Femur (tissue), 1 donor: ENCODE measurements at places on chromosomes 7 and 10.

DNA sequence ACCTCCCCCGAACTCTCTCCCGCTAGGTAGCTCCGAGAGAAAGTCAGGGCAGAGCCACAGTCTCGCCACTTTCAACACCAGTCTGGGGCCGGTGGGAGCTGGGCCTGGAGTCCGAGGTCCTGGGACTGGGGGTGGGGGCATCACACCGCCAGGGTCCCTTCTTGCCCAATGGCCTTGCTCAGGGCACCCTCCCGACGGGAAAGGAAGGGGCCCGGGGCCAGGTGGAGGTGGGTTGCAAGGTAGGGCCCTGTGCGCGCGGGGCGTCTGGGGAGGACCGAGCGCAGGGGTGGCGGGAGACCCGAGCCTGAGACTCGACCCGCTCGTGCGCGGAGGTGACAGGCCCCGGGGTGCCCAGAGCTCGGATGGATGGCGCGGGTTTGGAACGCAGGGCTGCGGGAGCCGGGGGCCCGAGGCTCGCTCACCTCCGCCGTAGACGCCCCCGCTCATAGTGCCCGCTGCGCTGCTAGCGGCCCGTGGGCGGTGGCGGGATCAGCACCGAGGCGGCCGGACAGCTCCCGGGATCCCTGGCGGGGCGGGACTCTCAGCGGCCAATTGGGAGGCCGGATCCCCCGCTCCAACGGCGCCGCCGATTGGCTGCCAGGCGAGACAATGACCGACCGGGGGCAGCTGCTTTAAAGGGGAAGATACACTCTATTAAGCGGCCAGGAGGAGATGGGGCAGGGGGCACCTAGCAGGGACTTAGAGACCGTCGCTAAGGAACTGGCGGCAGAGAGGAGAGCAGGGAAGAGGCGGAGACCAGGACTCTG is at the start of gene ACTL6B:
ACTL6B (minus strand) TSS at position 541 of the 767 bp plus-strand sequence; CDS start at position 447, 94 bp downstream.
- DNase-seq = peak; percentile 82

DNA sequence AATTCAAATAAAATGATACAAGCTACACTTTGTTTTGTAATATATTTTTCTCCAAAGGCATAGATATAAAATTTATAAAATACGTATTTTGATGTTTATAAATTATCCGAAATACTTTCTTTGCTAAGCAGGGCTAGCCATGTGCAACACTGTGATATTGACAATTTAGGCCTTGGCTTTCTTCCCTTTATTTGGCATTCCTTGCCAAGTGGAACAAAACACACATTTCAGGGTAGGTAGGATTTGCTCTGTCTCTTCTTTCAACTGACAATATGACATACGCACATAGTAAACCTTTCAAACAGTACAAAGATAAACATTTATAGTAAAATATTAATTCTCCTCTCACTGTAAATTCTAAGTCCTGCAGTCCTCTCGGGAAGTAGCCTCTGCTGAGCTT is 103.3 kb upstream of the POT1 start:
- no peak for DNase-seq

DNA sequence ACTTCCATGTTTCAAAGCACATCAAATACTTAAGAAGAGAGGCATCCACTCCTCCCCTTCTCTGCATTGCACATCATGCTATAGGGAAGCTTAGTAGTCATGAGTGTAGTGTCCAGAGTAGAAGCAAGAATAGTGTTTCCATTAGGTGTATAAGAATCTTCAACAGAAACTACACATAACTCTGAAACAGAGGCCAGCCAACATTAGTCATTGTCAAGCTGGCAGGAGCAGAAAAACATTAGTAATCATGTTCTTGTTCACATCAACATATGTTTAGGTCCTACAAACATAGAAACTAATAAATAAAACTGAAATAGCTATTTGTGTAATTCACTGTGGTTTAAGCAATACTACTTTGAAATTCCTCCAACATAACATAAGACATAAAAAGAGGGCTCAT is 370.2 kb downstream of the PPP1R3A start:
- DNase-seq = no peak

- DNase-seq = no peak
Measured at GRCh38 chr7:106534271-106534846, 126.6 kb downstream of the CCDC71L start.

DNA sequence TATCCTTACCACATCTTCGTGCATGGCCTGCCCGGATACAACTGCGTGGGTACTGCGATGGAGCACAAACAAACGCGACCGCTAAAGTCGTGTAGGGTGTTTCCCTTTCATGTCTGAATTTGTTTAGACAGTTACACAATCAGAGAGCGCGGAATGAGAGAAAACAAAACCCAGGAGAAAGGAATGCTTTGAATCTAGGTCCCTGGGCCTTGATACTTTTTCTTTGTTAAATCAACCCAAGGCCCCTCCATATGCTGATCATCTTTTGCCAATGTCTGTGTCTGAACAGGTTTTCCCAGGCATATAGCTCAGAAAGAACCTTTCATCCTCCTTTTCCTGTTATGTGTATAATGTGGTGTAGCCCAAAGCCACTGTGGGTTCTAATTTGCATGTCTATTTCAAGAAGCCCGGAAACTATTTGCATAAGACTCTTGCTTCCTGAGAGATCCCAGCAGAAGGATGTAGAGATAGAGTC is 145.8 kb downstream of the FRMD4A start:
- DNase-seq = no peak

GRCh38 chr7:2730846-2731770 is 43.1 kb downstream of the AMZ1 start:
- DNase-seq = peak; percentile 14

- DNase-seq = no peak
Measured at GRCh38 chr7:150972741-150973140, 5.4 kb downstream of the KCNH2 start.

DNA sequence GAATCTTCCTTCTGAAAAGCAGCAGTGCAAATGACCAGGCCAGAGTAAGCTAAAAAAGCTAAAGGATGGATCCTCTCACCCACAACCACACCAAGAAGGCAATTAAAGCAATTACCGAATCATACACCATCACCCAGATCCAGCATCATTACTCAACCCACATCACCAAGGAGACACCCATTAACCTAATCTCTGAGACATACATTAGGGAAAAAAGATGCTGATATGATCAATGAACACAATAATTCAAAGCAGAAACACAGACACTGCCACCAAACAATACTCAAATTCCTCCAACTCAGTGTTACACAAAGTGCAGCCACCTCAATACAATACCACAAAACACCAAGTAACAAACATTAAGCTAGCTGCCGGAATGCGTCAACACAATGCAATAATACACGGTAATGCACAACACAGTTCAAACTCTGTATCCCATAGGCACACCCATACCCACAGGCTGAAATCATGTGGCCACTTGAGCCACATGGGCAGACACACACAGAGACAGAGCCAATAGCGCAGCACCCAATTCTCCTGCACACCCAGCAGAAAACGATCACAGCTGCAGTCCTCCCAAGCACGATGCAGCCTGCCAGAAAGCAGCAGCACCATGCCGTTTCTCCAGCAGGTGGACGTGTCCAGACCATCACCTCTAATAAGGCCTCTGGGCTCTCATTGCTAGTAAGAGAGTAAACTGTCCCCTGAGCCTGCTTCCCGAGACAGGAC is 21.5 kb downstream of the PAX2 start:
- no peak for DNase-seq

GRCh38 chr10:75117995-75118394 is 6.5 kb downstream of the SAMD8 start:
- no peak for DNase-seq

GRCh38 chr10:17344206-17344605 is 110.2 kb downstream of the ST8SIA6 start:
- DNase-seq = no peak

- no peak for DNase-seq
Measured at GRCh38 chr7:32022966-32023365, 47.2 kb downstream of the PDE1C start.

DNA sequence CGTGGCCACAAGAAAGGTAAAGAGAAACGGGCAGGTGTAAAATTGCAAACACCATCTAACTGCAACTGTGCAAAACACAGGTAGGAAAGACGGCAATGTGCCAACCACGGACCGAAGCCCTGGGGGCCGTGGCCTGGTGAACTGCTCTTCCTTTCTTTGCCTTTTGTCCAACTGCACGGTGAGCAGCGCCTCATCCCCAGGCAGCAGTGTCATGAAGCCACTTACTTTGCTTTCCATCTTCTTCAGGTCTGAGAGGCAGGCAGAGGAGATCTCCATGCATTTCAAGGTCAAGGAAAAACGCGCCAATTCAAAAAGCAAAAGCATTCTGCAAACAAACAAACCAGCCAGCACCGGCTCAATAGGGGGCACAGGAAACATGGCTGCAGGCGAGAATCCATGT is 12.9 kb downstream of the CFAP46 start:
- DNase-seq = no peak

DNA sequence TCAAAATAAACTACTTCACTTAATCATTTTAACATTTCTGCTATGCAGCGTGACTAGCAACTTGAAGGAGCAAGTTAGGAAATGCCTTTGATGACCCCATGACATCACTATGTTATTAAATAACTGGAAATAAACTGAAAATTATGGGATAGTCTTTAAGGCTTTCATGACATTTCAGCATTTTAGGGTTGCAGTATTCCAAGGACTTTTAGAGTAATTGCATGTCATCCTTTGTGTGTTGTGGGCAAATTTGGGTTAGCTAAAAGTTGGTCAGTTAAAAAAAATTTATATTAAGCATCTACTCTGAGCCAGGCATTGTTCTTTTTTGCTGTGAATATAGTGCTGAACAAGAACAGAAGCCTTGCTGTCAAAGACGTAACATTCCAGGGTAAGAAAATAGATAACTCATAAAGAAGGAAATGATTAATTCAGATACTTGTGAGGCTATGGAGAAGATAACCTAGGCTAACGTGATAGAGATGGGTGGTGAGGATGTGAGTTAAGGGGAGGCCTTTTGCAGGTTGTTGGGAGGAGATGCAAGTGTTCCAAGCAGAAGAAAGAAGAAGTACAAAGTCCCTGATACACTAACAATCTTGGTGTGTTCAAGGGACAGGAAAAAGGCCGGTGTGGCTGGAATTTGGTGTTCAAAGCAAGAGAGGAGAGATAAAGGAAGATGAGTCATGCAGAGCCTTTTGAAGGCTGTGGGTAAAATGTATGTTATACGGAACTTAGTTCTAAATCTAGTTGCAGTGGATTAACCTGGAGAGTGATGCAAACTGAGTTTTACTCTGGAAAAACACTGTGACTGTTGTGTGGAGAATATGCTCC is 610.2 kb downstream of the AUTS2 start:
- no peak for DNase-seq

GRCh38 chr10:80463868-80464267 is 9.8 kb downstream of the TSPAN14 start:
- no peak for DNase-seq

- DNase-seq = peak; percentile 9
Measured at GRCh38 chr10:46293832-46294640, 7.2 kb downstream of the ANTXRL start.

DNA sequence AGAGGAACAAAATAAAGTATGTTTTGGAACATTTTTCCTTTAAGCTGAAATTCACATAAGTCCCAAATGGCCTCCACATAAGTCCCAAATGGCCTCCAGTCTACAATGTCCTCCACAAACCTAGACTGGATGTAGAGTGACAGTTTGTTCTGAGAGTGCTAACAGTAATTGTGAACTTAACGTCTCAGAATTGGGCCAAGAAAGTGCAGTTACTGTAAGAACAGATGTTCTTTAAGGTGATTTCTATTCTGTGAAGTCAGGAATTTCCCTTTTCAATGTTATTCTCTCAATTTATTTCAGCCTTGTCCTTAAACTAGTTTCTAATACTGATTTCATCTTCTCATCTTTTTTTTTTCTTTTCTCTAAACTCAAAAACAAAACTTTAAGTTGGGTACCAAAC is 188.7 kb upstream of the SEMA3E start:
- DNase-seq = no peak

GRCh38 chr10:57964351-57964750 is 303.3 kb downstream of the IPMK start:
- DNase-seq = peak; percentile 30

DNA sequence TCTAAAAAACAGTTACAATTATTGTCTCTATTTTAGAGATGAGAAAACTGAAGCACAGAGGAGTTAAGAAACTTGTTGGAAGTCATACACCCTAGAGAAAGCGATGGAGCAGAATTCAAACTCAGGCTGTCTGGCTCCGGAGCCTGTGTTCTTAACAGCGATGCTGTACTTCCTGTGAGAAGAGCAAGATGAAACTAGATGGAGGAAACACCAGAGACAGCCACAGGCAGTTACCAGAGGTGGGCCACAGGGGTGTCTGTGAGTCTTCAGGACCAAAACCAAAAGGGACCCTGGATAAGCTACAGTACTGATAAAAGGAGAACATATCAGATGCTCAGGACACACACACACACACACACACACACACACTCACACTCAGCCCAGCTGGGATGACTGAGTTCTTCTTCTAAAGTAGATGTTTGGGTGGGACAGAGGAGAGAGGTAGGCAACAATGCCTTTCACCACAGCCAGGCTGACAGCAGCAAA is 289.2 kb downstream of the FZD1 start:
- DNase-seq = no peak

DNA sequence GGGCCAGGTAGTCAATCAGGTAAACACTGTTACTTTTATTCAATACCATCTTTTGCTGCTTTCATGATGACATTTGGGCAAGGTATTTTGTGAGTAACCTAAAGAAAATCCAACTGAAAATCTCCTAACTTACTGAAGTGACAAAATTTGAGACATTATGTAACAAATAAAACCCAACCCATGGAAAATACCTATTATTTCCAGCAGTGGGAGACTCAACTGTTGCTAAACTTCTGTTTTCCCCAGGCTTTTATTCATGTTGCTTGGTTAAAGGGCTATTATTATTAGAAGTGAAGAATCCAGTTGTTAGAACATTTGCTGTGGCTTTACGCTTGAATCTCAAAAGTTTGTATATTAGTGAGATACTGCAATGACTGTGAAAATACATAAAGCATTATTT is 215.9 kb downstream of the MDFIC start:
- DNase-seq = no peak

DNA sequence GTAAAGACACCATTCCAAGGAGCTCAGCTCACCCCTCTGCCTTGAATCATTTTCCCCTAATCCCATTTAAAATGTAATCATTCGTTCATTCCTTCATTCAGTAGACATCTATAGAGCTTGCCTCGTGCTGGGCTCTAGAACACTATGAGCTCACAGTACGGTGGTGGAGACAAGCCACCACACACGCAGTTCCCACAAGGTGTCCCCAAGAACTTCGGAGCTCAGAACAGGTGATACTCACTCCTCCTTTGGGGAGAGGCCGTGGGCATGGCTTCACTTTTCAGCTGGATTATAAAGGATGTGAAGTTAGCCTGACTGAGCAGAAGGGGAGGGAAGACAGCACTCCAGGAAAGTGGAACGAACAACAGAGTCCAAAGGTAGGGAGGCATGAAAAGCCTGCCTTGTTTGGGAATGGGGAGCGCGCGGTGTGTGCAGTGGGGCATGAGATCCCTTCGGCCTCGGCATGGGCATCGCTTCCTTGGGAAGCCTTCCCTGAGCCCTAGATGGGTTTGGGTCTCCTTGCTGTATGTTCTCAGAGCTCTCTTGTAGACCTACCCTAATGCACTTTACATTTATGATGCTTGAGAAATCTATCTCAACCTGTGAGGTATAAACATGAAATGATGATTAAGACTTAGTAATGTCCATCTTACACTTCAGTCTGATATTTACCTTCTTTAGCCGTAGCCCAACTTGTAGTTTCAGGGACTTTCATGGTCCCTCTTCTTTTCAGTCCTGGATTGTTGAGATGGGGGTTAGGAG is 809 bp upstream of the OGA start:
- DNase-seq = no peak
